ENCODE measurements at places on chromosomes 13 and 19.

DNA sequence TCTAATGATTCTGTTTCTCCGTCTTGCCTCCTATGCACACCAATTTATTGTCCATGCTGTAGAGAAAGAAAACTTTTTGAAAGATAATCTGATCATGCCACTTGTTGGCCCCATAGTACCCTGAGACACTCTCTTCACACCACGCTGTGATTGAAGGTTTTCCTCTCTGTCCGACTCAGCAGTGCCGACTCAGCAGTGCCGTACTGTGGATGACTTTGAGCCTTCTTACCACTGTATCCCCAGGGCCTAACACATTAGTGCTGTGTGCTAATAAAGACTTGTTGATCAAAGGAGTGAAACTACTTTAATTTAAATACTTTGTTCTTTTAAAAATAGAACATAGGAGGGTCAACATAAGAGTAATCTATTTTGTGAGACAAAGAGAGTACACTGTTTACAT lies 429.6 kb downstream of the KLF12 start:
- no peak for DNase-seq

GRCh38 chr13:112940236-112940635 lies 28.8 kb upstream of the MCF2L start:
- DNase-seq = no peak

DNA sequence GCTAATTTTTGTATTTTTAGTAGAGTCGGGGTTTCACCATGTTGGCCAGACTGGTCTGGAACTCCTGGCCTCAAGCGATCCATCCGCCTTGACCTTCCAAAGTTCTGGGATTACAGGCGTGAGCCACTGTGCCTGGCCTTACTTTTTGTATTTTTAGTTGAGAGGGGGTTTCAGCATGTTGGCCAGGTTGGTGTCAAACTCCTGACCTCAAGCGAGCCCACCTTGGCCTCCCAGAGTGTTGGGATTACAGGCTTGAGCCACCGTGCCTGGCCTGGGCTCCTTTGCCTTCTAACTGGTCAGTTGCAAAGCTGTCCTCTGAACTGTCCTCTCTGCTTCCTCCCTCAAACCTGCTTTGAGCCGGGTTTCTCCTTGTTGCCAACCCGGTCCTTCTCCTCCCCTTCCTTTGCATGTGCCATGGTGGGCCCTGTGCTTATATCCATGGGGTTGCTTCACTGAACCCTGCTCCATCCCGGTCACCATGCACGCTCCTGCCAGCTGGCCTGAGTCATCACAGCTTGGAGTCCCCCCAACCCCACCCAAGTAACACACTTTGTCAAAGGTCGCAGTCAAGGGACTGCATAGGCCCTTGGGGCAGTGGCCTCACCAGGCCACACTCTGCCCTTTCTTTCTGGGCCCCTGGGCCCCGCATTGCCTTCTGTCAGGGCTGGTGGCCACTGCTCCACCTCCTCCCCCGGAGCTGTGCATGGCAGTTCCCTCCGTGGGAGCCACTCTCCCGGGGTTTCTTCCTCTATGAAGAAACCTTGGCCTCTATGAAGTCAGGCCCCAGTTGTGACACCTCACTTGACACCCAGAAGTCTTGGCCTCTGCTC lies 21.2 kb downstream of the WTIP start:
- DNase-seq = no peak

- no peak for DNase-seq
Measured at GRCh38 chr19:55623561-55623960, 805 bp downstream of the ZNF784 start.

DNA sequence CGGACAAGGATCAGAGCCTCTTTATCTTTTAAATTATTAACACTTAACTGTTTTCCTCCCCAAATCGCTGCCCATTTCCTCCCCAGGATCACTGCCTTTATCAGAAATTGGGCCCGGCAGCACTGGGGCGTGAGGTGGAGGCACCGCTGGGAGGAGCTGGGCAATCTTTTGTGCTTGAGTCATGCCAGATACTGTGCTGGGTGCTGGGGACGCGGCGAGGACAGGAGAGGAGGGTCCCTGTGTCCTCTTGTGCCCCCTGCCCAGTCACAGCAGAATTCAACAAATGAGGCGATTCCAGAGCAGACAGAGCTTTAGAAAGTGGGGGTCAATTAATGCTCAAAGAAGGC lies 347.8 kb downstream of the ZNF536 start:
- peak; percentile 14 for DNase-seq

Data from fibroblast of skin of abdomen (primary cell).